Activated T-helper 1 cell treated with Interleukin-2 at 50 U/mL for 16 hours (primary cell): ENCODE measurements at places on chromosomes 4 and X.
A peak's percentile ranks its signal among the peaks of the same experiment; 100 is the strongest.

- no peak for DNase-seq
Measured at GRCh38 chr4:78766026-78766425, 10.1 kb upstream of the BMP2K start.

- DNase-seq = no peak
Measured at GRCh38 chr4:158949099-158949498, 153.8 kb upstream of the RAPGEF2 start.

GRCh38 chrX:2608638-2609430, 82.3 kb upstream of the CD99 start:
- peak; percentile 78 for DNase-seq

DNA sequence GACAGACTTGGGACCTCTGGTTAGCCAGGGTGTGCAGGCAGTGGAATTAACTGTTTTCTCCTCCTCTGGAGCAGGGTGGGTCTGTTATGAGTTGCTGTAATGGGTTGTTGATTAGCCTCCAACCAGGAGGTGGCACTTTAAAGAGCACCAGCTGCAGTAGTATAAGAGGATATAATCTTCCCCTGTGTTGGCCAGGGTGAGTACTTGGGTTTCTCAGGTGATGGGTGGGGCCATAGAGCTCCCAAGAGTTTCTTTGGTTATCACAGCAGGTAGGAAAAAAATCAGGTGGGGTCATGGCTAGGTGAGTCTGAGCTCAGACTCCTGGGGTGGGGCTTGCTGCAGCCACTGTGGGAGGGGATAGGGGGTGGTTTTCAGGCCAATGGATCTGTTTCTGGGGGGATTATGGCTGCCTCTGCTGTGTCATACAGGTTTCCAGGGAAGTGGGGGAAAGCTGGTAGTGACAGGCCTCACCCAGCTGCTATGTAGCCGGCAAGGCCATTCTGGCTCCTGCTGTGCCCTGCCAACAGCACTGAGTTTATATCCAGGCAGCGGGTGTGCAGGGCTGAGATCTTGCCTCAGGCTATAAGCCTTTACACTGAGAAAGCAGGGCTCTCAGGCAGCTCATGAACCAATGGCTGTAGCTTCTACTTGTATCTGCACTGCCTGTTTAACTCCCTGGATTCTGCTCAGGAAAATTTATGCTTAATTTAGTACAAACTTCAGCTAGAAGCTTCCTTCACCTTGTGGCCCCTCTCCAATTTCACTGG, 70.1 kb downstream of the CCNG2 start:
- DNase-seq = no peak

GRCh38 chr4:13498469-13498868, 14.3 kb upstream of the RAB28 start:
- DNase-seq = no peak

DNA sequence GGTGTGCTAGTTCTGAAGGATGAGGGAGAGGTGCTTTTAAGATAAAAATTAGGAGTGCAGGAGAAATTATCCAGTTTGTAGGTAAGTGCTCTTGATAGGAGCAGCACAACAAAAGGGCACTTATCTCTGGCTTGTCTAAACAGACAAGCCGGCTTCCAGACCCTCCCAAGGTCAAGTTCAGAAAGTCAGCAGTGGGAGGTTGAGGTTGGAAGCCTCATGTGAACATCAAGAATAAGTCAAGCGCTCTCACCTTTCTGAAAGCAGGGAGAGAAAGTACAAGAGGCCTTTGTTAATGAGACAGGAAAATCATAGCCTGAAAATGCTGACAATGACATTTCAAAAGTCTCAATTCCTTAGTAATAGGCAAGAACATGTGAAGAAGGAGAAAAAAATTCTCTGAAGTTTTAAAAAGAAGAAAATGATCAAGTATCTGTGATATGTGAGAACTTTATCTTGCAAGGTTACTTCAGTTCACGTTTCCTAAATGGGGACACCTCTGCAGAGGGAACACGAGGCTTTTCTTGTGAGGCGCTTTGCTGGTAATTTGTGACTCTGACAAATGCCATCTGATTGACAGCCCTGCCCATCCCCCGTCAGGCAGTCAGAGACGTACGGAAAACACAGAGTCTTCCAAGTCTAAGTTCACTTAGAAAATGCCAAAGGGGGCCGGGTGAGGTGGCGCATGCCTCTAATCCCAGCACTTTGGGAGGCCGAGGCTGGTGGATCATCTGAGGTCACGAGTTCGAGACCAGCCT, 62.2 kb downstream of the TIGD2 start:
- no peak for DNase-seq

DNA sequence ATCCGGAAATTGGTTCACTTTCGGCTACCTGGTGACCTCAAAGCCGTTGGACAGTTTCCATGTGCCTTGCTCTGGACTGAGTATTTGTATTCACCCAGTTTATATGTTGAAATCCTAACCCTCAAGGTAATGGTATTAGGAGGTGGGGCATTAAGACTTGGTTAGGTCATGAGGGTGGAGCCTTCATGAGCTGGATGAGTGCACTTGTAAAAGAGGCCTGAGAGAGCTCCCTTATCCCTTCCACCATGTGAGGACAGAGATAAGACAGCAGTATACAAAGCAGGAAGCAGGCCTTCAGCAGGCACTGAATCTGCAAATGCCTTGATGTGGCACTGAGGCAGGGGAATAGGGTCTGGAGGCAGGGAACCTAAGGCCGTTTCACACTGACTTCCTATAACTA, 5.3 kb upstream of the OPHN1 start:
- no peak for DNase-seq

DNA sequence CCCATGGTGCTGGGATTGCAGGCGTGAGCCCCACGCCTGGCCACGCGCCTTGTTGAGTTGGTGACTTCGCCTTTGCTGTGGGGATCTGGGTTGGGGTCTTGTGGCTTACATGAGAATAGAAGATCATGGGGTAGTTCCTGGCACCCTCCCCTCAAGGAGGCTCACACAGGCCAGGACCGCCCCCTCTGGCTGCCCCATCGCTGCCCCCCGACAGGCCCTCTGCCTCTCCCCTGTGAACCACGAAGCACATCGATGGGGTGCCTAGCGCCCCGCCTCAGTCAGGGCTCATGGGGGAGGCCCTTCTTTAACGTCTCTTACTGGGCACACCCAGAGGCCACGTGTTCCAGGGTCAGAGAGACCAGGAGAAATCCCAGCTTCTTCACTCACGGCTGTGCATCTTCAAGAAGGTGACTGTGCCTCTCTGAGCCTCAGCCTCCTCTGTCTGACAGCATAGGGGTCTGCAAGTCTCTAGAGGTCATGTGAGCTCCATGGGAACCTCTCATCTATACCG, 23.6 kb upstream of the SPON2 start:
- DNase-seq = no peak

- no peak for DNase-seq
Measured at GRCh38 chr4:74659576-74660411, 134.5 kb downstream of the BTC start.

DNA sequence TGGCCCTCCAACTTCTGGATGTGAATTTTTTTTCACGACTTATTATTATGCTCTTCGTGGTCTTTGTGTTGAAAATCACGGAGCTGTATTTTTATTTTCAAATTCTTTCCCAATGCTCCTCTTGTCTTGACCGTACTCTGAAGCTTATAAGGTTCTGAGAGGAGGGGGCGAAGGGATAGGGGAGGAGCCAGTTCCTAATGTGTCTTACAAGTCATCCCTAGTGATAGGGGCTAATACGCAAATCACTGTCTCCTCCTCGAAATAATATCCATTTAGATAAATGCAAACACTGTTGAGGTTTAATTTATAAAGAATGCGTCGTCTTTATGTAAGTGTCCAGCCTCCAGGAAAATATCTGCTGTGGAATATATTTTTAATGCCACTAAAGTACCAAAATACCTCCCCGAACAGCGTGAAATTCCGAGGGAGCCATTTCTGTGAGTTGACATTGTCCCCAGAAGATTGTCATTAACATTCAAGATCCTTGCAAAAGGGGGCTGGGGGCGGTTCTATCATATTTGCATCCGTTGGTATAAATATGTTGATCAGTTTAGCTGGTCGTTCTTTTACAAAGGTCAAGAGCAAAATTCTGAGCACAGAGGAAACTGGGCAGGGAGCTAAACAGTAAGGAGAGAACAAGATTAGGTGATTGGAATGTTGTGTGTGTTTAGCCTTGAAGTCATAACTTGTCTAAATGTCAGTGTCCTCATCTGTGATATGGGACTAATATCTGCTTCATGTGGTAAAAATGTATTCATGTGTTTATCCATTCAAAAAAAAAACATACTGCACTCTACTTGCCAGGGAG, 3.7 kb upstream of the FAT1 start:
- DNase-seq = no peak

GRCh38 chr4:109589119-109589518, 29.1 kb downstream of the MCUB start:
- DNase-seq = no peak

GRCh38 chrX:57901466-57901865, 8.8 kb downstream of the ZXDA start:
- DNase-seq = no peak

DNA sequence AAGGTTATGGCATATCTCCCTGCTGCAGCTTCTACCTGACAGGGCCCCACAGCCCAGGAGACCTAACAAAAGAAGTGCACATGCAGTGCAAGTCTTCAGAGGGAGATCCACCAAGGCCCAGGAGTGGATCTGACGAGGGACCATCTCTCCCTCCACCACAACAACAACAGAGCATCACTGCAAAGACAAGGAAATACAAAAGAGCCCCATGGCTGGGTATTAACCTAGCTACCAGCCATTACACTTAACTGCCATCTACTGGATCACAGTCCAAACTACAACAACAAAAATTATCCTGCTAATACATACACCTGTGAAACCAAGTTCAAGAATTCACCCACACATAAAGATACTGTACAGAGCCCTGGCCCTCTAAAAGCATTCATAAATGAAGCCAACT, 280.2 kb upstream of the SLC7A11 start:
- DNase-seq = no peak

- DNase-seq = no peak
Measured at GRCh38 chr4:93730760-93731159, 97.8 kb upstream of the ATOH1 start.

- no peak for DNase-seq
Measured at GRCh38 chrX:14300376-14300775, 229.0 kb upstream of the GLRA2 start.

DNA sequence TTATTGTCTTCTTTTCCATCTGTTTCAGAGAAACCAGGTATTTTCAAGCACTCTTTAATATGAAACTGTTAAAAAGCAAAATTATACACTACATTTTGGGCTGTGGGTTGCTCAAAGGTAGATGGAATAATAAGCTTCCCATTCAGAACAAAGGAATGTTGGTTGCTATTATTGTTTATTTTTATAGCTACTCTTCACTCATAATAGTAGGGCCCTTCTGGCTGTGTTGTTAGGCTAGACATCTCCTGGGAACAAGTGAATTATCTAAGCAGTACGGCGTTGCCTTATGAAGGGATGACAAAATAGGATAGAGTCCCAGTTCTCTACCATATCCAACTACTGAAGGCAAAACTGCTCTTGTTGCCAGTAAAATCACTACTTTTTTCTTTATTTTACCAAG, 34.2 kb downstream of the TENM3 start:
- no peak for DNase-seq

- no peak for DNase-seq
Measured at GRCh38 chr4:79471309-79471708, 63.3 kb upstream of the GK2 start.

- no peak for DNase-seq
Measured at GRCh38 chr4:161419822-161420221, 744.0 kb downstream of the FSTL5 start.

DNA sequence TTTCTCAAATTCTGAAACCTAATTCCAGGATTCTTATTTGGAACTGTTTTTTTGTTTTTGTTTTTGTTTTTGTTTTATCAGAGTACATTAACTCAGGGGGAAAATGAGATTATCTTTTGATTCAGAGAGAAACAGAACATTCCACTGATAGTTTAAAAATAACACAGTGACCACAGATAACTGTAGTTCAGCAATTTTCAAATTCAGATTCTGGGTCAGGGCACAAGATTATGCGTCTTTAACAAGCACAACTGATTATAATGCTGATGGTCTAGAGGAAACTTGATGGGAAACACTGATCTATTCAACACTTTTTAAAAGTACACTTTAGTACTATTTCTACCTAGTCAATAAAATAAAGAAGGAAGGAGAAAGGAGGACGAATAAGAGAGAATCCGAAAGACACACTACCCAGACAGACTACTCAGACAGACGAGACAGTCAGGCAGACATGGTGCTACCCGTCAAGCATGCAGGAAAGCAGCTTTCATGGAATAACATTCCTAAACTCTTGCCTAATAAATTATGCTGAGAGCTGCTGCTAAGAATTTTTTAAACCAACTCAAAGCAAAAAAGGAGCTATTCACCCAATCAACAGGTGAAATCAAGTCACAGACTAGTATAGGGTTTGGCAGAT, 59.0 kb downstream of the APBB2 start:
- no peak for DNase-seq

DNA sequence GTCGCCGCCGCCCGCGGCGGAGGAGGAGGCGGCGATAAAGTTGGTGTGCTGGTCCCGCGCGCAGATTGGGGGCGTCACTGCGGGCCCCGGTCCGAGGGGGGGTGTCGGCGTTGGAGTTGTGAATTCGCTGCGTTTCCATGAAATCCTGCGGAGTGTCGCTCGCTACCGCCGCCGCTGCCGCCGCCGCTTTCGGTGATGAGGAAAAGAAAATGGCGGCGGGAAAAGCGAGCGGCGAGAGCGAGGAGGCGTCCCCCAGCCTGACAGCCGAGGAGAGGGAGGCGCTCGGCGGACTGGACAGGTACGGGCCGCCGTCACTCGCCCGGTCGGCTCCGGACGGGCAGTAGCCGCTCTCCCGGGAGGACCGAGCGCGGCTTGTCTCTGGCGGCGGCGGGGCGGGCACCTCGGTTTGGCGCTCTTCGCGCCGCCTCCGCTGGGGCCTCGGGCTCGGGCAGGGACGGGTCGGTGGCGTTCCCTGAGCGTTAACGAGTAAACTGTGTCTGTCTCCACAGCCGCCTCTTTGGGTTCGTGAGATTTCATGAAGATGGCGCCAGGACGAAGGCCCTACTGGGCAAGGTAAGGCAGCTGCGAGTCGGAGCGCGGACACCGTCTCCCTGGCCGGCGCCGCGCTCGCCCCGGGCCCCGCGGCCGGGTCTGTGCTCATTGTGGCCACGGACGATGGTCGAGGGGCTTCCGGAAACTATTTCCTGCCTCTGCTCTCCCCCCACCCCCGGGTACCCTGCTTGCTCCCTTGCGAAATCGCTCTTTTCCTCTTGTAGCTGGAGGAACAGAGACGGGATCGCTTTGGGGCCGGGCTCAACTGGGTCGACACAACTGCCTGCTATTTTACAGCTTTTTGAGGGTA, 658 bp downstream of the KDM6A start:
- peak; percentile 36 for DNase-seq

DNA sequence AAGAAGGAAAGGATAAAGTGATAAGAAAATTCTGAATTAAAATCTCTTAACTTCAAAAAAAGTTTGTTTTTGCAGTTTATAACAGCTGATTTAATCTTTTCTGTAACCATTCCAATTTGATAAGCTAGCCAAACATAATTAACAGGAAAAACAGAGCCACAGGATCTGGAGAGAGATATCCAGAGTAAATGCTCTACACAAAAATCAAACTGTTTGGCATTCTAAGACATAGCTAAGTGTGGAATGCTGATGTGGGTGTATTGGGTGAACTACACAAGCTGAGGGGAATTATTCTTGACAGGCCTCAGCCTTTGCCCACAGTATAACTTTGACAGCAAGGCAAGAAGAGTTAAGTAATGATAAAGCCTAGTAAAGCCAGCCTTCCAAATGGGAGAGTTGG, 184.8 kb downstream of the GABRG1 start:
- DNase-seq = no peak

- DNase-seq = no peak
Measured at GRCh38 chr4:30870513-30870912, 150.3 kb downstream of the PCDH7 start.

- no peak for DNase-seq
Measured at GRCh38 chr4:13539619-13540445, 4.5 kb downstream of the NKX3-2 start.
